Activated CD4-positive, alpha-beta memory T cell treated with anti-CD3 and anti-CD28 coated beads, Interleukin-2, amount 10 ng/mL, durations not matched to agents 7 days and 5 days (primary cell): ENCODE measurements at places on chromosomes 12 and 14. TPM values are rescaled to one million over a fixed set of nuclear protein-coding genes. Genes with fewer than 3 reads are reported as not detected.

Gene PPP1R13B
- 10.7 TPM for total RNA-seq

Gene EPYC
- total RNA-seq = not detected

Gene AMIGO2
- total RNA-seq = 7.1 TPM

Gene FOXM1
- total RNA-seq = 109 TPM

Gene IGF1
- 0.48 TPM for total RNA-seq

Gene MGP
- total RNA-seq = not detected

Gene MIP
- not detected for total RNA-seq

Gene GYS2
- not detected for total RNA-seq

Gene LAG3
- total RNA-seq = 91.9 TPM

Gene EML1
- not detected for total RNA-seq

Gene CABP1
- 0.45 TPM for total RNA-seq

Gene RNF212B
- not detected for total RNA-seq

Gene CS
- total RNA-seq = 193 TPM

Gene OLR1
- not detected for total RNA-seq

Gene CLMN
- total RNA-seq = 0.33 TPM

Gene INHBC
- not detected for total RNA-seq

Gene RPGRIP1
- total RNA-seq = not detected

Gene SLC35E3
- 8.8 TPM for total RNA-seq

Gene GPRC5D
- total RNA-seq = 1.6 TPM

Gene CLEC7A
- total RNA-seq = not detected

Gene CCDC88C
- 168 TPM for total RNA-seq

Gene PPM1A
- total RNA-seq = 54.5 TPM

Gene SYNDIG1L
- total RNA-seq = not detected

Gene RECQL
- 87.6 TPM for total RNA-seq

Gene ADAM21
- total RNA-seq = not detected

Gene ZC2HC1C
- 2.4 TPM for total RNA-seq

Gene SLC25A21
- total RNA-seq = not detected

Gene HSPA2
- total RNA-seq = 6.8 TPM
